Activated naive CD4-positive, alpha-beta T cell treated with anti-CD3 and anti-CD28 coated beads for 36 hours (primary cell): ENCODE measurements at places on chromosomes 7 and 10. TPM values are rescaled to one million over a fixed set of nuclear protein-coding genes. Genes with fewer than 3 reads are reported as not detected.

GRCh38 chr10:54985732-54986131, 184.7 kb upstream of the PCDH15 start:
- no peaks in the 10 kb centered on the region for H3K36me3 ChIP-seq
- H3K4me3 ChIP-seq = no peak overlapping the region
- H3K27ac ChIP-seq = no peak overlapping the region
- no peak for DNase-seq

GRCh38 chr10:32205670-32206069, 141.3 kb downstream of the EPC1 start:
- peaks cover 3% of the 10 kb centered on the region for H3K4me1 ChIP-seq
- H3K27ac ChIP-seq = no peak overlapping the region
- no peaks in the 10 kb centered on the region for H3K36me3 ChIP-seq
- no peak for DNase-seq
- no peak overlapping the region for H3K4me3 ChIP-seq

DNA sequence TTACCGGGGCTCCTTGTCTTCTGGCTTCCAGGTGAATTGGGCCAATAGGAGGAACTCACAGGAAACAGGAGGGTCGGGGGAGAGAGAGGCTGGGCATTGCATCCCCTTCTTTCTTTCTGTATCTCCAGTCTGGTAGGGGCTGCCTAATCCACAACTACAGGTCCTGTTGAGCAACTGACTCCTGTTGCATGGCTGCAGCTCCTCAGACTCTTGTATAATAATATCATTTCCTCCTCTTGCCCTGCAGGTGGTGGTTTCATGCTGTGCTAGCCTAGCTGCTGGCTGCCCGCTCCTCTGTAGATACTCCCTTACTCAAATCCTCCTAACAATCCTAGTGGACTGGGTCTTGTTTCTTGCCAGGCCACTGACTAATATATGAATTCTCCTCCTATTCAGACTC, 276.5 kb upstream of the SMIM30 start:
- no peaks in the 10 kb centered on the region for H3K4me1 ChIP-seq
- no peak overlapping the region for H3K4me3 ChIP-seq
- no peaks in the 10 kb centered on the region for H3K36me3 ChIP-seq
- DNase-seq = no peak

GRCh38 chr10:63689768-63690167, 168.6 kb downstream of the REEP3 start:
- H3K27me3 ChIP-seq = no peaks in the 10 kb centered on the region
- H3K4me3 ChIP-seq = no peak overlapping the region
- no peak for DNase-seq
- H3K4me1 ChIP-seq = no peaks in the 10 kb centered on the region
- H3K27ac ChIP-seq = no peak overlapping the region

DNA sequence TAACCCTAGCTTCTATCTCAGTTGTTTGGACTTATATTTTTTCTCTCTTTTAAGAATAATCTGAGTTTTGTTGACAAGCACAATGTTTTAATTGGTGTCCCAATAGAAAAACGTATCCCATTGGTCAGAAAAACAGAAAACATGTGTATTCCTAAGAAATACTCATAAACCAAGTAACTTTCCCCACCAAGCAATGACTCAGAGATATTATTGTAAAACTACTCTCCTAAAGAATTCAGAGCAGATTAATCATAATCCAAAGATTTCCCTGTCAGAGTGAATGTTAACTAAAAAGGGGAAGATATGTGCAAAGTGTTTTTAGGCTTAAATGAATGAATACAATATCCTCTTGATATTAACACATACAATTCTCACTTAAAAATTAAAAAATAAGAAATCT, 29.4 kb upstream of the MBL2 start:
- H3K27me3 ChIP-seq = no peaks in the 10 kb centered on the region
- no peak for DNase-seq
- H3K27ac ChIP-seq = no peak overlapping the region
- H3K4me1 ChIP-seq = no peaks in the 10 kb centered on the region
- H3K36me3 ChIP-seq = no peaks in the 10 kb centered on the region
- H3K4me3 ChIP-seq = no peak overlapping the region

Gene SLC29A4
- total RNA-seq = 0.42 TPM

Gene H2BK1
- not detected for total RNA-seq

Gene PKD2L1
- total RNA-seq = not detected

- no peak overlapping the region for H3K4me3 ChIP-seq
- no peaks in the 10 kb centered on the region for H3K4me1 ChIP-seq
- no peaks in the 10 kb centered on the region for H3K36me3 ChIP-seq
- DNase-seq = no peak
- no peaks in the 10 kb centered on the region for H3K27me3 ChIP-seq
Measured at GRCh38 chr7:28747854-28748253, 210.3 kb downstream of the TRIL start.

Gene THSD7A
- total RNA-seq = not detected

- DNase-seq = no peak
- H3K36me3 ChIP-seq = no peaks in the 10 kb centered on the region
- peaks cover 14% of the 10 kb centered on the region for H3K27me3 ChIP-seq
- no peak overlapping the region for H3K4me3 ChIP-seq
- no peak overlapping the region for H3K27ac ChIP-seq
Measured at GRCh38 chr10:95562341-95562965, 1.3 kb upstream of the SORBS1 start.

GRCh38 chr7:114821030-114821900, 100.6 kb upstream of the MDFIC start:
- no peak for DNase-seq
- H3K36me3 ChIP-seq = peaks cover 7% of the 10 kb centered on the region
- H3K27me3 ChIP-seq = peaks cover 7% of the 10 kb centered on the region
- peak overlapping the region; percentile 50 for H3K27ac ChIP-seq
- H3K4me3 ChIP-seq = no peak overlapping the region

Gene GIMAP1
- total RNA-seq = 5.1 TPM

Gene MSMB
- total RNA-seq = not detected

Gene ACADSB
- 21.8 TPM for total RNA-seq

DNA sequence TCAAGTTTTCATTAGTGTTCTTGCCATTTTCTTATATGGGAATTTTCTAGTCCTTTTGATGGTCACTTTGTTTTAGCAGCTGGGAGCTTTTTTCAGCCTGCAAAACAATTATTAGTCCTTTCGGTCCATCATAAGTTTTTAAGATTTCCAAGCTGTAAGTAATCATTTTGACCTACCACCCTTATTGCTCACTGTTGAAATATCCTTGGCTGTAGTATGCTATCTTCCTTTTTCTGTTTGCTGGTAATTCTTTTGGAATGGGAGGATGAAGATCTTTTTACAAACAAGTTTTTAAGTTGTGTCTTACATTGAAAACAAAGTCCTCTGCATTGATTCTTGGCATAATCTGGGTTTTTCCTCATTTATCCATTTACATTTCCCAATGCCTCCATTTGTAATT, 24.0 kb downstream of the BZW2 start:
- H3K4me1 ChIP-seq = peaks cover 27% of the 10 kb centered on the region
- no peak for DNase-seq
- H3K27me3 ChIP-seq = no peaks in the 10 kb centered on the region
- H3K4me3 ChIP-seq = no peak overlapping the region

Gene OGDH
- 78.4 TPM for total RNA-seq

GRCh38 chr10:109403551-109403950, 519.8 kb downstream of the XPNPEP1 start:
- no peaks in the 10 kb centered on the region for H3K36me3 ChIP-seq
- no peaks in the 10 kb centered on the region for H3K4me1 ChIP-seq
- no peak overlapping the region for H3K4me3 ChIP-seq
- no peaks in the 10 kb centered on the region for H3K27me3 ChIP-seq

DNA sequence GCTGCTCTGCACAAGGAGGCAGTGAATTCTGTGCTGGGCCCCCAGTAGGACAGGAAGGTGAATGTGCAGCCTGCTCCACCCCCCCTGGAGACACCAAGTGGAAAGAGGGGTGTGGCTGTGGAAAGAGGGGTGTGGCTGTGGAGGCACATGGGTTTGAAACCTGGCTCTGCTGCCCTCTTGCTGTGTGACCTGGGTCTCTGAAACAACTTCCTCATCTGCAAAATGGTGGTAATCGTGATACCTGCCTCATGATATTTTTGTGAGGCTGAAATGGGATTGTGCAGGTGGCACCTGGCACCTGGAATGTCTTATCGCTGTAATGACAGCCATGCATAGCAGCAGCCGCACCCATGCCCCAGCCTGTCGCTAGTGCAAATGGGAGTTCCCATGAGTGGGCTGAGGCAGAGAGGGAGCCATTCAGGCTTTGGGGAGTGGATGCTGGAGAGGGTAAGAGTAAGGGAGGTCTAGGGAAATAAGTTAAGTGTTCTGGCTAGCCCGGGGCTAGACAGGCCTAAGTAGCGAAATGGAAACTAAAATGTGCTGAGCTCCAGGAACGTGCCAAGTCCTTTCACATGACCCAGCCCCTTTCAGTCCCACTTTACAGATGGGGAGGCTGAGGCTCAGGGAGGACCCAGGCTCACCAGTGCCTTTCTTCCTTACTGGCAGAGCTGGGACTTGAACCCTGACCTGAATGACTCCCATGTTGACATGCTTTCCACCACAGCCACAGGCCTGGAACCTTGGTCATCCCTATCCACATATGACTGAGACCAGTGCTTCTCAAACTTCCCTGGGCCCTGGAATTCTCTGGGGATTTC, 35.0 kb downstream of the C10orf105 start:
- H3K4me1 ChIP-seq = peaks cover 2% of the 10 kb centered on the region
- H3K27me3 ChIP-seq = no peaks in the 10 kb centered on the region
- H3K4me3 ChIP-seq = no peak overlapping the region
- peak; percentile 45 for DNase-seq

DNA sequence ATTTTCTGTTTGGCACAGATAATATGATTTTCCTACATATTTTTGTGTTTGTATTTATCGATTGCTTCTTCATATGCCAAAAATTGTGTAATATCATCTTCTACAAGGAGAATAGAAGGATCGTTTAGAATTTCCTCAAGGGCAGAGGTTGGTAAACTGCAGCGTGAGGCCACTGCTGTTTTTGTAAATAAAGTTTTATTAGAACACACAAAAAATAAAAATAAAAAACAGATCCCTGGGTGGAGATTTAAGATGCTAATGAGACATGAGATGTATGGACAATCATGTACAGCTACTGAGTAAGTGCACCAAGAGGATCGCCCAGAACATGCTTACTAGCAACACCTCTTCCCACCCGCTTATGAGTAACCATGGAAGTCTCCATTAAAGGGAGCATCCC, 9.6 kb downstream of the LYZL2 start:
- no peak overlapping the region for H3K4me3 ChIP-seq
- H3K4me1 ChIP-seq = no peaks in the 10 kb centered on the region
- DNase-seq = no peak
- H3K27me3 ChIP-seq = peaks cover 2% of the 10 kb centered on the region
- H3K27ac ChIP-seq = no peak overlapping the region
- no peaks in the 10 kb centered on the region for H3K36me3 ChIP-seq

GRCh38 chr7:27992755-27993493, 187.7 kb downstream of the JAZF1 start:
- H3K27me3 ChIP-seq = no peaks in the 10 kb centered on the region
- peaks cover 5% of the 10 kb centered on the region for H3K36me3 ChIP-seq
- H3K27ac ChIP-seq = no peak overlapping the region
- no peak for DNase-seq
- peaks cover 8% of the 10 kb centered on the region for H3K4me1 ChIP-seq
- H3K4me3 ChIP-seq = no peak overlapping the region

GRCh38 chr10:65808687-65809333, 1117.0 kb upstream of the LRRTM3 start:
- no peak for DNase-seq
- no peak overlapping the region for H3K27ac ChIP-seq
- H3K27me3 ChIP-seq = no peaks in the 10 kb centered on the region
- no peaks in the 10 kb centered on the region for H3K4me1 ChIP-seq
- no peaks in the 10 kb centered on the region for H3K36me3 ChIP-seq

GRCh38 chr7:38880454-38880853, 28.5 kb downstream of the VPS41 start:
- peaks cover 50% of the 10 kb centered on the region for H3K4me1 ChIP-seq
- no peak overlapping the region for H3K27ac ChIP-seq
- DNase-seq = no peak
- H3K36me3 ChIP-seq = peaks cover 14% of the 10 kb centered on the region

DNA sequence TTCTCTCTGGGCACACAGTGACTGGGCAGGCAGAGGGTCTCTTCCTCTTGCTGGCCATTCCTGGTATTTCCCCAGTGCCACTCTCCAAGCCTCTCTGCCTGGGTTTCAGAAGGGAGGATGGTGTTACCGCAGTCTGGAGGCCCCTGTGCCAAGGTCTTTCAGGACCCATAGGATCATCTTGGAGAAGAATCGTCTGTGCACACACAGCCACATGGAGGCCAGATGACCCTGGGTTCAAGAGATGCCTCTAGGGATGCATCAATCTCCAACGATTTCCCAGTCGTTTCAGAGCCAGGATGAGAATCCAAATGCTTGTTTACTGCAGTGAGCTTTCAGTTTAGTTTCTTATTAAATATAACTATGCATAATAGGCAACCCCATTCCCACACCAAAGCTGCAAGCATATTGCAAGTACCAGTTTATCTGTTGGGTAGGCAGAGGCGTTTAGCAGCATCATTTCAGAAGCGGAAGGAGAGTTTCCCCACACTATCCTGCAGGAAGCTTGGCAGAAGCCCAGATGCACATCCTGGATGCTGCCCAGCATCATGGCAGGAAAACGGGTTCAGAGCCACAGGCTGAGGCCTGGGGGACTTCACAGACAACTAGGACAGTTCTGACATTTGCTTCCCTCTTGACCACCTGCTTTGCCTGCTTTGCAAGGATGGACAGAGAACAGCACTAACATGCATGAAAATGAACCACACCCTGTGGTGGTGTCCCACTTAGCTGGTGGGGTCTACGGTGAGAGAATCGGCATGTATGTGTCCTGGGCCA, 134.7 kb upstream of the FAM20C start:
- H3K27ac ChIP-seq = no peak overlapping the region
- DNase-seq = no peak
- H3K4me1 ChIP-seq = no peaks in the 10 kb centered on the region
- H3K27me3 ChIP-seq = no peaks in the 10 kb centered on the region
- H3K36me3 ChIP-seq = no peaks in the 10 kb centered on the region

GRCh38 chr7:128190051-128190647, 50.9 kb upstream of the LEP start:
- H3K36me3 ChIP-seq = peaks cover 5% of the 10 kb centered on the region
- no peak overlapping the region for H3K27ac ChIP-seq
- peaks cover 14% of the 10 kb centered on the region for H3K27me3 ChIP-seq
- H3K4me1 ChIP-seq = peaks cover 10% of the 10 kb centered on the region
- H3K4me3 ChIP-seq = no peak overlapping the region
- no peak for DNase-seq

DNA sequence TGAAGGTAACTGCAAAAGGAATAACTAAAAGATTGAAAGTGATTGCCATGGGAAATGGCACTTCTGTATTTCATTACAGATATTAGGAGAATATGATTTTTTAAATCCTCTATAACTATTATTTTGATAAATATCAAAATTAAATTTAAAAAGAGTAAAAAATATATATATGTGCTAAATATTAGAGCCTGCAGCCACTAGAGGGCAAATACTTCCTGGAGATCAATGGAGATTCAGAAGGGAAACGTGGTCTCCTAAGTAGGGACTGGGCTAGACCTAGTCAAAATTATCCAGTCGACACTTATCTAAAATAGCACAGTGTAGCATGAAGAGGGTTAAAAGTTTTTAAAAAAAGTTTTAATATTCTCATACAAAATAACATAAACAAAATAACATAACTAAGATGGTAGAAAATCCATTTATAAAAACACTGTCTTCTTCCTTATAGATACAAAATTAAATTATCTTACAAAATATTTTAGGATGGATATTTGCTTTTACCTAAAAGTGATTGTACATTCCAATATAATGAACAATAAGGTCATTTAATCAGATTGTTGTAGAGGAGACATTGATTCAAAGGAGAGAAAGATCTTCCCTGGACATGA, 434.3 kb downstream of the MDFIC start:
- no peak overlapping the region for H3K4me3 ChIP-seq
- DNase-seq = no peak
- H3K27ac ChIP-seq = no peak overlapping the region
- H3K36me3 ChIP-seq = no peaks in the 10 kb centered on the region
